Amniotic epithelial cell (primary cell): ENCODE measurements at places on chromosomes 5 and 9.

DNA sequence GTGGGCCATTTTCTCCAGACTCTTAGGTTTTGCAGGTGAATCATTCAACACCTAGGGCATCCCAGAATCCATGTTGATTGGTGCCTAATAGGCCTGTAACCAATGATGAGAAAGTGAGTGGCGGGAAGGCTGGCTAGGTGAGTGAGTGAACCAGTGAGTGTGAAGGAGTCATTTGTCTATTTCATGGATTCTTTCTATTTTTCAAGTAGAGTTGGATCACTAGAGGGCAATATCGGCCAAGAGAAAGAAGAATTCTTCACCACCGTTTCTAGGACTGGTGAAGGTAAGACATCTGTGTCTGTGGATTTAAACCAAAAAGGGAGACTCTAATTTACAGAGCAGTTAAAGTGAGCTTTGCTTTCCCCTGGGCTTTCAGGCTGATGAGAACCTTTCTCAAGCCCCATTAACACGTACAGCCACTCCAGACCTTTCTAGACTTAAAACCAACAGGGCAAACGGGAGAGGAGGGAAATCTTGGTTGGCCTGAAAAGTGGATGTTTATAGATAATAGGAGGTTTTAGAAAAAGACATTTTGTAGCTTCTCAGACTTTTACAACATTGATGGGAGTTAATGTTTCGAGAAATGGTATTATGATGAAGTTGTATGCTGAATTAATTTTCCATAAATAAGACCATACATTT is 114.3 kb upstream of the IL12B start:
- peak; percentile 61 for DNase-seq

DNA sequence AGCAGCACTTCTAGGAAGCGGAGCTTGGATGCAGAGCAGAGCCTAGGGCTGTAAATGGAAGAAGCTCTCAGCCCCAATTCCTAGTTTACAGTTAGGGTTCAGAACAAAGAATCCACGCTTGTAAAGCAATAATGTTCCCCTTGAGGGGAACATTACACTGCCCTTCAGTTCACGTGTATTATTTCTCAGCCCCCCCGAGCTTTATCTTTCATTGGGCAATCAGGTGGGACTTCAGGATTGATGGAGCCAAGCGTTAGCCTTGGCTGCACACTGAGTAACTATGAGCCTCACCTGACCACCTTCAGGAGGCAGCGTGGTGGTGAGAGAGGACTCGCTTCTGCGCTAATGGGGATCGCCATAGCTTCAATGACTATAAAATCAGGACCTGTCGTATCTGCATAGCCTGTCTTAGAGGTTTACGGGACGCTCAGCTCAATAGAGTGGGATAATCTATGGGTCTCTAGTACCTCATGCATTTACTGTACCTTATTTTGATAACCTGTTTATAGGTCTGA is 157.0 kb upstream of the RASEF start:
- no peak for DNase-seq

GRCh38 chr9:15189481-15189880 is 117.5 kb downstream of the TTC39B start:
- DNase-seq = peak; percentile 59

DNA sequence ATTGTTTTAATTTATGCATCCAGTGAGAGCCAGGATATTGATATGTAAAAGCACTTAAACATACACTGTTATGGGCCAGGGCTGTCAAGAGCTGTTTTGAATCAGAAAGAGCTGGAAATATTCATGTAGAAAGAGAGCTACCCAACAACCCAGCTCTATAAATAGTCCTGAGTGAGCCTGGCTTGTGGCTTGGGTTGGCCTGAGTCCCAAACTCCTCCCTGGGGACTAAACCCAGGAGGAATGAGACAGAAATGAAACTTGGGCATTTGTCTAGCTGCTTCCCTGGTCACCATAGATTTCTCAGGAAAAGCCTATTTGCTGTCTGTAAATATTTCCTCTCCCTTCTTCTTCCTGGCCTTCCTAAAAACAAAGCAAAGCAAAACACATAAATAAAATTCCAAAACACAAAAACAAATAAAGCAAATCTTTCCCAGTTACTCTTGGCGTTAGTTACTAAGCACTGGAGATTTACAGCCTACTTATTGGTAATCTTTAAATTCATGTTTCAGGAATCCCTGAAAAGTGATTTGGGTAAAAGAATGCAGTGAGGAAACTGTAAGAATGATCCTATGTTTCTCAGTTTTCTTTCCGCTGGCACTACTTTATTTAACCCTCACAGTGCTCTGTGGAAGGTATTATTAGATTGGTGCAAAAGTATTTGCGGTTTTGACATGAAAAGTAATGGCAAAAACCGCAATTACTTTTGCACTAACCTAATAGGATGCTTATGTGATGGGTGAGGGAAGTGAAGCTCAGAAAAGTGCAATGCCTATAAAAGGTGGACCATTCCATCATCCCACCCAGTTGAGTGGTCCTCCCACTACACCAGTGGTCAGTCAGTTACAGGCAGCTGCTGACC is 111.8 kb downstream of the CARTPT start:
- DNase-seq = peak; percentile 70

DNA sequence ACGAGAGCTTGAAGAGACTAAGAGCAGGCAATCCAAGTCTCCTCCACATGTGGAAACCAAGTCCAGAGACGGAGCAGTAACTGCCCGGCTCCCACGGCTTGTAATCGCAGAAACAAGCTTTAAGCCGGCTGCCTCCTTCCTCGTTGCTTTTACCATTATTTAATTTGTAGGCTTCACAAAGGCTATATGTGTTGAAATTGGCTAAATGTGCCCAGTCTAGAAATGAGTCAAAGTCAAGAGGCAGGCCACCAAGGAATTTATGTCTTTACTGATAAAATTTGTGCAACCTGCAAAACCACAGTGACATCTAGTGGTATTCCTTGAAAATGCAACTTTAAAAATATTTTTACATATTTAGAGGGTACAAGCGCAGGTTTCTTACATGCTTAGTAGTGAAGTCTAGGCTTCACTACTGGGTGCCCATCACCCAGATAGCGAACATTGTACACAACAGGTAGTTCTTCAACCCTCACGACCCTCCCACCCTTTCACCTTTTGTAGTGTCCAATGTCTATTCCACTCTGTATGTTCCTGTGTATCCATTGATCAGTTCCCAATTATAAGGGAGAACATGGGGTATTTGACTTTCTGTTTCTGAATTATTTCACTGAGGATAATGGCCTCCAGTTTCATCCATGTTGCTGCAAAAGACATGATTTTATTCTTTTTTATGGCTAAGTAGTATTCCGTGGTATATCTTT is 33.5 kb upstream of the EBF1 start:
- DNase-seq = peak; percentile 85

GRCh38 chr9:22210262-22210661 is 201.2 kb upstream of the CDKN2B start:
- peak; percentile 28 for DNase-seq

DNA sequence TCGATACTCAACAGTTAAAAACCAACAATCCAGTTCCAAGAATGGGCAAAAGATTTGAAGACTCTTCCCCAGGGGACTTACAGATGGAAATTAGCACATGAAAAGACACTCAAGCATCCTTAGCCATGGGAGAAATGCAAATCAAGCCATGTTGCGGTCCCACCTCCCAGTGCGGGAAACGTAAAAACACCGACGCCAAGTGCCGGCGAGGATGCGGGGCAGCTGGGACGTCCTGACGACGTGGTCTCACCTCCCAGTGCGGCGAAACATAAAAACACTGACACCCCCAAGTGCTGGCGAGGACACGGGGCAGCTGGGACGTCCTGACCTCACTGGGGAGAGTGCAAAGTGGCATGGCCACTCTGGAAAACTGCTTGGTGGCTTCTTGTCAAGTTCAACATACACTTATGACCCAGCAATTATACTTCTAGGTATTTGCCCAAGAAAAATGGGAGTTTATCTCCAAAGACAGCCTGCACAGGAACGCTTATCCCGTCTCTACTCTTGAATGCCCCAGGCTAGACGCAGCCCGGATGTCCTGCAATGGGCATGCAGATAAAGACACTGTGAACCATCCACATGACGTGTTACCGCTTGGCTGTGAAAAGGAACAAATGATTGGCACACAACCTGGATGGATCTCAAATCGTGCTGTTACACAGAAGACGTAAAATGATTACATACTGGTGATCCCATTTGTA is 60.1 kb upstream of the UBAC1 start:
- no peak for DNase-seq
